ENCODE measurements at places on chromosomes 12 and 14.

DNA sequence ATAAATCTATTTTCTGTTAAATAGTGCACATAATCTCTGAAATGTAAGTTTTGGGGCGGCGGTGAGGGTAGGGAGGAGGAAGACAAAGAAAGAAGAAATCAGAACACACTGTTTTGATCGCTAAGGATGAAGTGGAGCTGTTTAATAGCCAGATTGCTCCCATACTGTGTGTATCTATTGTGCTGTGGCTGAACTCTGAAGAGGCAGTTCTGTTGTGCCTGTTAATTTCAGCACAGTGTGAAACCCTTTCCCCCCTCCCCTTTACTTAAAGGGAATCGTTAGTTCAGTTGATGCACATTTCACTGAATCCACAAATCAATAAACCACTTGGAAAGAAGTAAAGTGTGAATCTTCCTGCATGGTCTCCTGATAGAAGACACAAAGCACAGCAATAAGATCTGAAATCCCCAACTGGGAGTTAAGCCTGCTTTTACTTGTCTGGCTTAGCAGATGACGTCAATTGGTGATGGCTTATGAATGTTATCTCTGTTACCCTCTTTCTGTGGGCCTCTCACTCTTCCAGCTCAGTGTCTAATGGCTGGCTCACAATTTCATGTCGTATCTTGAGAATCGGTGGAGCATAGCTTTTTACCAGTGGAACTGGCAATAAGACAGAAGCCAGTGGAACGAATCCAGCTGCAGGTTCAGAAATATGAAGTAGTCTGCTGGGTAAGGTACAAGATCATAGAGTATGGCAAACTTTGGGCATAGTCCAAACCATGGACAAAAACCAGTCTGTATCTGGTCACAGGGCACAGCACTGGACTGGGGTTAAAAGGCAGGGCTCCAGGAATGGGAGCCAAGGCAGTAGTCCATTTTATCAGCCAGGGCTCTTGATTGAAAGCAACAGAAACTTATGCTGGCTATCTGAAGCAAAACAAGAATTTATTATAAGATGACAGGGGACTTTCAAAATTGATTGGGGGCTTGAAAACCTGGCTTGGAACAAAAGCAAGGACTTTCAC, 413.5 kb upstream of the SEL1L start:
- no peak for DNase-seq

DNA sequence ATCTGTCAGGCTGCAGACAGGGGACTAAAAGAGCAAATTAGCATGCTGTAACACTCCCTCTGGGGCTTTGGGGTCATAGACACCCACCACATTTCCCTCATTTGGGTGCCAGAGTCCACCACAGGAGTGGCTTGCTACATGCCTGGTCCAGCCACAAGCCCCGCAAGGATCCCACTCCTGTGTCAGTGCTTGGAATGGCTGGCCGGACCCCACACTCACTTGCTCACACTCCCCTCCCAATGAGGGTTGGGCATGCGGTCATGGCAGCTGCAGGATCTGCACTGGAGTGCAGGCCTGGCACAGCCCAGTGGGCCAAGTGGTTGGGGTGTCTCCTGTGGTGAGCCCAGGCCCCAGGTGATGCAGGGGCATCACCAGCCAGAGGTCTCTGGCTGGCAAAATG, 59.9 kb downstream of the TSPAN19 start:
- DNase-seq = no peak

GRCh38 chr12:112924986-112925385, 13.3 kb upstream of the OAS3 start:
- DNase-seq = no peak

GRCh38 chr12:129103231-129103630, 250.0 kb downstream of the GLT1D1 start:
- no peak for DNase-seq

DNA sequence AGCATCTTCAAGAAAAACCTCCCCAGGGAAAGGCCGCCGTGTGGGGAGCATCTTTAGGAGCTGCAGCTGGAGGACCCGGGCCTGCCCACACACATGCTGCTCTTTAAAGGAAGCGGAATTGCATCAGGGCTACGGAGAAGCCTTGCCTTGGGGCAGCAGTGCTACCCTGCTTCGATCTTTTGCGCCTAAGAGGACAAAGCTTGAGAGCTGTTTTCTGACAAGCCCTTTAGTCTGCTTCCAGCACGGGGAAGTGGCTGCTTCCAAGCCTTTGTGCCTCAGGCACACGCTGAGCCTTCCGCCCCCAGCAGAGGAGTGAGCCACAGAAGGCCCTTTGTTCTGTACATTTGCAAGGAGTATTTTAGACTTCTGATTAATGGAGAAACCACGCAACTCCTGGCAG, 31.5 kb downstream of the COA8 start:
- no peak for DNase-seq

GRCh38 chr14:98445718-98446117, 826.3 kb downstream of the BCL11B start:
- no peak for DNase-seq

DNA sequence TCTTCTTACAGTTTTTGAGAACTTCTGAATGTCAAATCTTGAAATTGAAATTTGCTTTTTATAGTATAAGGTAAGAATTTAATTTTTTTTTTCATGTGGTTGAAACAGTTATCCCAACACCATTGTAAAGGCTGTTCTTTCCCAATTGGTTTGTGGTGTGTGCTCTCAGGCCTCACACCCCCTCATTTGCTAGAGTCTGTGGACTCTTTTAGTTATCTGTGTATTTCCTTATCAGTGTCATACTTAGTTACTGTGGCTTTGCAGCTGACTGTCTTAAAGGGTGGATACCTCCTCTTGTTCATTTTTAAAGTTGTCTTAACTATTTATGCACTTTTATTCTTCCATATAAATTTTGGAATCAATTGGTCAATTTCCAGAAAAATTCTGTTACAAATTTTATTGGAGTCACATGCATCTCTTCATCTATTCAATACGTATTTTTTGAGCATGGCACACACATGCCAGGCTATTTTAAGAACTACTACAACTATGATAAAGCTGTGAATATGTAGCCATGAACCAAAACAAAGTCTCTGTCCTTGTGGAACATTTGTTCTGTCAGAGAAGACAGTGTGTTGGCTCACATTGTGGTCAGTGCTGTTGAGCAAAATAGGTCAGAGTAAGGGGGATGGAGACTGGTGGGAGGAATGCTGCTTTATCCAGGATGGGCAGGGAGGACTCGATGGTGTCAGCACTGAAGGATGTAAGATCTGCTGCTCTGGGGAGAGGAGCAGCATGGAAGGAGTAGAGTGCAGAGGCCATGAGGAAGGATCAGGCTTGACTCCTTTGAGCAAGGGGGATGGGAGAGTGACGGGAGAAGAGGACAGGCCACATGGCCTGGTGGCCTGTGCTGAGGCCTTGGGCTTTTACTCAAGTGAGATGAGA, 24.1 kb downstream of the FGF23 start:
- DNase-seq = no peak

- DNase-seq = peak; percentile 77
Measured at GRCh38 chr12:49909826-49910225, 6.1 kb upstream of the FAIM2 start.

DNA sequence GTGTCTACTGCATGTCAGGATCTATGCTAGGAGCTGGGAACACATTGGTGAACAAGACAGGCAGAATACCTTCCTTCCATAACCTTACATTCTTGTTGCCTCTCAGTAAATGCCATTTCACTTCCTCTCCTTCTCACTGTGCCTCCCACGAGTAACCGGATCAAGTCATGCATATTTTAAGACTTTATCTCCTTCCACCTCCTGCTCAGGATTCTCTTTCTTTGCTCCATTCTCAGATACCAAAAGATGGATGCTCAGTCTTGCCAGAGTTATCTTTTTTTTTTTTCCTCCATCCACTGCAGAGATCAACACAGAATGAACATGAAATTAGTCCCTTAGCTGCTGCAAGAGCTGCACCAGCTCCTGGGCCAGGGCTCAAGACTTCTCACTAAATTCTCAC, 20.0 kb upstream of the APPL2 start:
- DNase-seq = no peak

DNA sequence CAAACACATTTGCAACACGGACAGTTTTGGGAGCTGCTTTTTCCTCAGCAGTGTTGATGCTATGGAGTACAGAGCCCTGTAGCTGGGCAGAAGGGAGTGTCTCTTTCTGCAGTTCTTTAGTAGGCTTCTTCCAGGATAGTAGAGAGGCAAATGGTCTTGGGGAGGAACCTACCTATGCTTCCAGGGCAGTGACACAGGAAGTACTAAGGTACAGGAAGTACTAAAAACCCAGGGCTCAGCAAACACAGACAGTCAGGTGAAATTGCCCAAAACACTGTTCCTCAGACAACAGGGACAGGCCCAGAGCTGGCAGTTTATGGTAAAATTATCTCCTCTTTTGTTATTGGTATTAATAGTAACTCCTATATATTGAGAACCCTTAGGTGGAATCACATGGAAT, 217.6 kb downstream of the TTC8 start:
- no peak for DNase-seq

- no peak for DNase-seq
Measured at GRCh38 chr14:76612654-76613053, 148.6 kb upstream of the VASH1 start.

- no peak for DNase-seq
Measured at GRCh38 chr12:80038062-80038560, 61.2 kb upstream of the OTOGL start.

GRCh38 chr14:34754687-34755086, 40.3 kb upstream of the CFL2 start:
- no peak for DNase-seq

DNA sequence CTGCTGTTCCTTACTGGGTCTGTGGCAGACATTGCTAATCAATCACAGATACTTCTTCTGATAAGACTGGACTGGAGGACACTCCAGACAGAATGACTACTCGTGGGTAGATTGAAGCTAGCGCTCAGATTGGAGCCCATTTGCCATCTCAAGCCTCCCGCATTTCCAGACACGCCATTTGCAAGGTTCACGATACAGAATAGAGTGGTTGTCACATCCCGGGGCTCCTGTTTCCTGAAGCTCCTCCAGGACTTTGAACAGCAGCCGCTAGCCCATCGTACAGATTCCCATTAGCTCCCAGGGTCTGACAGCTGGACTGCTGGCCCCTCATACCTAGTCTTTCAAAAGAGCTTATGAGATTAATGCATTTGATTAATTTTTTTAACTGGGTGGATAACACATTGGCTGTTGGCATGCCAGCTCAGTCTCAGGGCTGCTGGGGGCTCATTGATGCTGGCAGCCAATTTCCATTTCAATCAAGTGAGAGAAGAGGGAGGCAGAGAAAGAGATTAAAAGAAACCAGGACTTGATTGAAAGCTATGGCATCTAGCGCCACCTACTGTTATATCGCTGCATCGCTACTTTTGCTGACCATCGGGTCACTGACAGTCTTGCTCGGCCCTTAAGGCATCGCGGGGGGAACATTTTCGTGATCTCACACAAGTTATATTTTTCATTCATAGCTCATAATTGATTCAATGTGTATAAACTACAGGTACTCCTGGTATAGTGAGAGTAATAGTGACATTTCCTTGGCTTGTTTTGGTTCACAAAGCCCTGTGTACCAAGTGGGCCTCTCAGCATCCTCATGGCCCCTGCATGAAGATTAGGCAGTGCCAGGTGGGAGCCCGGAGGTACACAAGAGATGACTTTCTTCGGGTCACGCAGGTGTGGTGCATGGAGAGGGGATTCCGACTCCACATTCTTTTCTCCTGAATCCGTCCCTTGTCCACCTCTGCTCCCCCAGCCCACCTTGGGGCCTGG, 78.6 kb downstream of the CCDC60 start:
- DNase-seq = peak; percentile 86

- DNase-seq = no peak
Measured at GRCh38 chr14:76726551-76726970, 34.7 kb upstream of the VASH1 start.

DNA sequence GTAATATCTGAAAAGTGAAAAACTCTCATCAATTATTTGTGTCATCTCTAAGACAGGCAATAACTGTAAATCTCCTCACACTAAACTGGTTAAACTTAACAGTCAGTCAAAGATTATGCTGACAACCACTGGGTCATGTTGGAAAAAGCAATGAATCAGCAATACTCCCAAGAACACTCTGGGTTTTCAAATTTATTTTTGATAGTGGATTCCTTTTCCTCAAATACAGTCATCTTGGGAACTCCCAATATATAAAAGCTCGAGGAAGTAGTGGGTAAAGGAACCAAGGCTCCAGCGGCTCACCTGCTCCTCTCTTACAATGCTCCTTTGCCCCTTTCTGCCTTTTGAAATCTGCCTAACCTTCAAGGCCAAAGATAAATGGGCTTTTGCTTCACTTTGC, 70.0 kb downstream of the ARMH4 start:
- DNase-seq = no peak

GRCh38 chr12:6321905-6322304, 11.4 kb downstream of the PLEKHG6 start:
- no peak for DNase-seq

DNA sequence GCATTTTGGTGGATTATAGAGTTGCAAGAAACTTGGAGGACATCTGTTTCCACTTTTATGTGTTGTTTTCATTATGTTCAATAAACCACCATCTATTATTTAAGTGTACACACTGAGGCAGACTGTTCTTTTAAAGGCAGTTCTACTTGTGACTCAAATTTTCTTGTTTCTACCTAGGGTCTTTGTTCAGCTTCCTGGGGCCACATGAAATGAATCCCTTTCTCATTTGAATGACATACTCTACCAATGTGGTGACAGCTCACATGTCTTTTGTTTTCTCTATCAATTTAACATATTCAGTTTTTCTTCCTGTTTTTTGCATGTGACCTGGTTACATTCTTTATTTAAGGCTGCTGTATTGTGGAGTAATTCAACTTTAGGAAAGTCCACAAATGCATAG, 7.9 kb downstream of the SLC16A7 start:
- DNase-seq = no peak

DNA sequence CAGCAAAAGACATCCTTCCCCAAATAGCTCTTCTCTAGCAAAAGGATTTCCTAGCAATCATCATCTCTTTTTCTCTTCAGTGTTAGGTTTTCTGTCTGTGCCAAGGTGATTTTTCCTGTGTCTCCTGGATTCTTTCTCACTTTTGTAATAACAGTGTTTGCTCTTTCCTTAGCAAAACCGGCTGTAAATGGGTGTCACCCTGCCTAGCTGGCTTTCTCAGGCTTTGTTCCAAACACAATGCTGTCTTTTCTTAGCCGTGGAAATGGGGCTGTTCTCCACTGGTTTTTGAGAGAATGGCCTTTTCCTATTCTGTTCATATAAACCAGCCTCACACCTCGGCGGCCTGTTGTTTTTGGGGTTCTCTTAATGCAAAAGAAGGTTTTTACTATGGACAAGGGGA, 21.9 kb downstream of the JDP2 start:
- no peak for DNase-seq

GRCh38 chr14:88256997-88257950, 65.8 kb downstream of the KCNK10 start:
- no peak for DNase-seq

DNA sequence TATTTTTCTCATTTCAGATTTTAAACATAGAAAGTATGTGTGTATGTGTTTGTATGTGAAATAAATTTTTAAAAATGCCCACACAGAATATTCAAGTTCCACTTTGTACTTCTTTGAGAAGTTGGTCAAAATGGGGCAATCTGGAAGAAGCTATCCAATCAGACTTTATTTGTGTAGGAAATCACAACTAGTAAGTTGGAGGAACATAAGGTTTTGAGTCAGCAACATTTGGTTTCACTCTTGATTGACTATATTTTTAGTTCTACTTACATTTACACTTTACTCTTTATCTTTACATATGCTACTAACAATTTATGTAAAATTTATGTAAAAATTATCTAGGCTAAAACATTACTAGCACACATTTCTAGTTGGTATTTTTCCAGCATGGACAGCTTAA, 128.1 kb downstream of the ATXN7L3B start:
- no peak for DNase-seq
